GM23248 (cell line): ENCODE measurements at places on chromosomes 5 and 9.
A peak's percentile ranks its signal among the peaks of the same experiment; 100 is the strongest.

GRCh38 chr9:133125941-133126696 is 5.1 kb upstream of the RALGDS start:
- DNase-seq = peak; percentile 75

GRCh38 chr9:15101095-15101494 is 190.9 kb upstream of the FREM1 start:
- DNase-seq = no peak

GRCh38 chr5:31084871-31085270 is 108.6 kb upstream of the CDH6 start:
- DNase-seq = no peak

DNA sequence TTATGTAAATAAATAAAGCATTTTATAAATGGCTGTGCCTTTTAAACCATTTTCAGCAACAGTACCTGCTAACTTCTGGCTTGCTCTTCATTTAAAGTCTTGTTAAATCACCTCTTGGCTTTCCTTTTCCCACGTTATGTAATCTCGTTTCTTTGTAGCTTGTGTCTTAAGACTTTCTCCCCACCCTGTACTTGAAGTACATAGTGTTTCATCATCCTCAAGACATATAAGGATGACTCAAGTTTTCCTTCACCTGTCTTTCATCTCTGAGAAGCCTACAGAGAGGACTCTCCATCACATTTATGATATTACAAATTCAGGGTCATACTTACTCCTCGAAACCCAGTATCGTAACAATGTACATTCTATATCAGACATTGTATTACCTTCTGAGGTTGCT is 33.9 kb downstream of the PRELID2 start:
- no peak for DNase-seq
